ENCODE measurements at places on chromosomes 2 and 18.

GRCh38 chr2:227079726-227080125, 84.3 kb downstream of the COL4A4 start:
- no peak for DNase-seq

DNA sequence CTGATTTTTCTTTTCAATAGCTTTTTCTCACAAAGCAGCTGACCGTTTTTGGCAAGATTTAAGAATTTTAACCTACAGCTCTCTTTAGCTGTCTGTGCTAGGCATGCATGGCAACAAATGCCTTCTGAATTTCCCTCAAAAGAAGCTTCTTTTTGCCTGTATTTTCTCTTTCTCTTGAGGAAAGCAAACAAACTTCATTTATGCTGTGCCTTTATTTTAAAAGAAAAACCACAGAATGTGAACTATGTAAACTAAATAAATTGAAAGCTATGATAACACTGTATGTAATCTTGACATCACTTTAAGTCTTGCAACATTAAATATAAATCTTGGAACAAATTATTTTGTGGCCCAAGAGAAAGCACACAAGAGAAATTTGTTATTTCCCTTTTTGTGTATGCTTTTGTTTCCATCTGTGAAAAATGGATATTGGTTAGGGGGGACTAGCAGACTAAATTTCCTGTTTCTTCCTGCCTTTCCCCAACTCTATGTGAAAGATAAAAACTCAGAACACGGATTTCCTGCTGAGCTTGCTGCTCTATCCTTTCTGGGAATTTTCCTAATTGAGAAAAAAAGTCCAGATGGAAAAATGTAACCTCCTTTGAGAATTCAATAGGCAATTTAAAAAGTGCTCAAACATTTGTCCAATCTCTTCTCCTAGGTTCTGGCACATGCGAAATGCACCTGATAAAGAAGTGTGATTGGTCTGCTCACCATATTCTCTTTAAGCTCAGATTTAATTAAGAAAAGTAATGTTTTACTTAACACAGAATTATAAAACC, 20.9 kb upstream of the TFPI start:
- no peak for DNase-seq

DNA sequence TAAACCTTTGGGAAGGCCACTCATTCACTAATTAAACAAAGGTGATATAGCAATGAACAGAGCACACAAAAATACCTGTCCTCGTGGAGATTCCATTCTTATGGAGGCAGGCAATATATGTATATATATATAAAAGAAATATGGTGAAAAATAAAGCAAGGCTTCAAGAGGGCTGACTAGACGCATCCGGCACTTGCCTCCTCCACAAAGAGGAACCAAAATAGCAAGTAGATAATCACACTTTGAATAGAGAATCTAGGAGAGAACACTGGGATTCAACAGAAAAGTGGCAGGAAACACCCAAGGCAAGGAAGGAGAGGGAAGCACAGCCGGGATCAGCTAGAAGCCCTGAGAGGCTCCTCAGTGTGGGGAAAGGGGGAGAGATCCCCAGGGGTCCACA, 218.4 kb upstream of the FOSL2 start:
- DNase-seq = no peak

DNA sequence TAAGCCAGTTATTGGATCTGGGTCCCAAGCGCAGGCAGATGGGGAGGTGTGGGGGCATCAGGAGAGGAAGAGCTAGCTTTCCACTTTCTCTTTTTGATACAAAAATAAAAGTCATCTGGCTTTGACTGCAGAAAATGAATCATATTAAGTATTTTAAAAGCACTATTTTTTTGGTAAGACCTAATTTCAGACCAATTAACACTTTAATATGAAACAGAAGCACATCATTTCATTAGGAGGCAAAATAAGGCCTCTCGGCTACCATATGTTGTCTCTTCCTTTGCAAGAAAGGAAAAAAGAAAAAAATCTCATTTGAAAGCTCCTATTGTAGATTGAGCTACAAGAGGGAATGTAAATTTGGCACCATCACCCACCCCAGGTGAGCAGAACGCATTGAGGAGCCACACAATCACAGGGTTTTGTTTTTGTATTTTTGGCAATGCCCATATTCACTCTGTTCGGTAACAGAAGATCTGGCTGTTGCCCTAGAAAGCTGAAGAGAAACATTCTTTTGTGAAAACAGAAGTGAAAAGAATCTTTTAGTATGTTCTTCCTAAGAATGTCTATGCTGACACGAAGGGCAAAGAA, 390.7 kb upstream of the ETAA1 start:
- no peak for DNase-seq

DNA sequence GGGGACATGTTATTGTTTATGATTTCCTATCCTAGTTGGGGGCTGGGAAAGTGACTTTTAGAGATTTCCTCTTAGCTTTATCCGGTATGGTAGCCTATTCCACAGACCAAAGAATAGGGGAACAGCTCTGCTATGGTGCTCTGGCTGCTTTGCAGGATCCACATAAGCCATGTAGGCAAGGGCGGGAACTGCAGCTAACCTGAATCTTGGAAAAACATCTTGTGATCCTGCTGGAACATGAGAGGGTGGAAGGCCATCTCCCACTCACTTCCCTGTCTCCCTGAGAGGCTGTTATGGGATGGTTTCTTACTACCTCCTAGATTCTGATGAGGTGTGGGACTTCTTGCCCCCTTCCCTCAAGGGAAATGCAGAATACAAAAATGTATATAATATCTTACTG, 2.0 kb upstream of the DARS1 start:
- no peak for DNase-seq
